ENCODE measurements at places on chromosomes 6 and 20.

DNA sequence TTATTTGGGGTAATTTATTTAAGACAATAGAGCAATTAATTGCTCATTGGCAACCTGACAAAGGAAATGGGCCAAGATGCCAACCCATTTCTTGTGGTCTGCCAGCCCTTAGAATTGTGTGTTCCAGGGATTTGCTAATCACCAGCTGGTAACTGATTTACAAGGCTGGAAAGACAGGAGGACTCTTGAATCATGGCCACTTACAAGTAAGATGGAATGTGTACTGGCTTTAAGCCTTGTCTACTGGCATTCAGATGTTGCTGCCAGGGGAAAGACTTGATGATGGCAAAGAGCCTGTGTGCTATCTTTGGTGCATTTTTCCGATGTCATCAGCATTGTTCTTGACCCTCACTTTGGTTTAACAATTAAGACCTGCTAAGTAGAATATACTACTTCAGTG lies 91.0 kb downstream of the BCKDHB start:
- DNase-seq, result no peak

DNA sequence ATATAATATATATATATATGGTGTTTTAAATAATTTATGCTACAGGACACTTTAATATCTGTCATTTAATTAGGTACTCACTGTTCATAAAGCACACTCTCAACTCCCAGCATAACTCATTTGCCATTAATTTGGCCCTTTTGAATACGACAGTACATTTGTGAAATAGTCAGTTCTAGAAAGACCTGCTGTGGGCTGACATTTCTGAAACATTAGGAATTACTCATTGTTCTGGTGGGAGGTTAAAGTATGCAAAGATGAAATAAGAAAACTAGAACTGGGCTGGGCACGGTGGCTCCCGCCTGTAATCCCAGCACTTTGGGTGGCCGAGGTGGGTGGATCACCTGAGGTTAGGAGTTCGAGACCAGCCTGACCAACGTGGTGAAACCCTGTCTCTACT lies 497.5 kb downstream of the UTRN start:
- DNase-seq, result no peak

DNA sequence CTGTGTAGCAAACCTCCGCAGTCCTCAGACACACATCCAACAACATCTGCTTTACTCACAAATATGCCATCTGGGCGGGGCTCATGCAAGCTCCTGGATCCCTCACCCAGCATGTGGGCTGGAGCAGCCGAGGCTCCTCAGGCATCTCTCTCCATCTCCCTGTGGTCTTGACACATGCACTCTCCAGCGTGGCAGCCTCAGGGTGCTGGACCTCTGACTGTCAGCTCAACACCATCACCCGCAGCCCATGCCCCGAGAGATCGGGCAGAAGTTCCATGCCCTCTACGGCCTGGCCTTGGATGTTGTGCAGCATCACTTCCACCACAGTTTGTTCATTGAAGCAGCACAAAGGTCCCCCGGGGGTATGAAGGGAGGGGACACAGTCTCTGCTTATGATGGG lies 32.6 kb upstream of the CD93 start:
- no peak for DNase-seq

GRCh38 chr6:25192590-25193459 lies 86.3 kb upstream of the CARMIL1 start:
- DNase-seq, result no peak

DNA sequence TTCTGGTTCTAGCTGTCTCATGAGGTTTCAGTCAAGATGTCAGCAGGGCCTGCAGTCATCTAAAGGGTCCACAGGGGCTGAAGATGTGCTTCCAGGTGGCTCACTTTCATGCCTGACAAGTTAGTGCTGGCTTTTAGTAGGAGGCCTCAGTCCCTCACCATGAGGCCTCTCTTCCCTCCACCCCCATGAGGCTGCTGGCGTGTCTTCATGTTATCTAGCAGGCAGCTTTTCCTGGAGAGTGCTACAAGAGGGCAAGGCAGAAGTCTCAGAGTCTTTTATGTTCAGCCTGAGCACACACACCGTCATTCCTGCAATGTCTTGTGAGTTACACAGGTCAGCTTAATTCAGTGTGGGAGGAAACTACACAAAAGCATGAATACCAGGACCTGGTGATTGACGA lies 769.9 kb downstream of the HDGFL1 start:
- no peak for DNase-seq

- no peak for DNase-seq
Measured at GRCh38 chr6:72940265-72940664, 285.0 kb downstream of the KHDC1L start.

DNA sequence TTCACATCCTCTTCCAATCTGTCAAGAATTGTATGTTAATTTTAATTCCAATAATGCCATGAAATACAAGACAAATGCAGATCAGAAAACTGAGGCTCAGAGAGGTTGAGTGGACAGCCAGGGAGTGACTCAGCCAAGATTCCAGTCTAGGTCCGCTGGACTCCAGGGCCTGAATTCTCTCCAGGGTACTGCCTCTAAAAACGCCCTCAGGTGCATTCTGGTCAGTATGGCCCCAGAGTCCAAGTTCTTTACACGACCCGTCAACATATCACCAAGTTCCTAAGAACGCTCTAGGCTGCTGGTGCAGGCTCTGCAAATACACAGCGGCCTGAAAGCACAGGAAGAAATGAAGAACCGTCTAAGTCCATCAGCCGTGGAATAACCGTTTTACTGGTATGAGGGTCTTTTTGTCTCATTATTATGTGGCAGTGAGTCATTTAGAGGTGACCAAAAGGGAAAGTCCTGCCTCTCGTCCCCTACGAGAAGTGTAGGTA lies 709 bp upstream of the ASXL1 start:
- no peak for DNase-seq

- no peak for DNase-seq
Measured at GRCh38 chr6:39137245-39137644, 22.3 kb upstream of the SAYSD1 start.

DNA sequence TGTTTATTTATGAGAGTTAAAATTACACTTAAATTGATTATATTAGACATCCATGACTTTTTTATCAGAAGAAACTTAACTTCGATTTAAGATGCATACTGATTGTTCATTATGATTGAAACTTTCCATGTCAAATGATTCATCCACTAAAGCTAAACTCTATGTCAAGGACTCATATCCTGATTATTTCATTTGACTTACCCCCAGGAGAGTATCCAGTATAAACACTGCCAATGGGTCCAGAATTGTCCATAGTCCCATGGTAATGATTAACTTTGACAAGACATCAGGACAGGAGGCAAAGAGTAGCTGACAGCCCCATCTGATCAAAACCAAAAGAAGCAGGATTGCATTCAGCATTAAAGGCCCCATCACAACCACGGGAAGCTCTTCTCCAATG lies 709.9 kb downstream of the TFAP2A start:
- no peak for DNase-seq

DNA sequence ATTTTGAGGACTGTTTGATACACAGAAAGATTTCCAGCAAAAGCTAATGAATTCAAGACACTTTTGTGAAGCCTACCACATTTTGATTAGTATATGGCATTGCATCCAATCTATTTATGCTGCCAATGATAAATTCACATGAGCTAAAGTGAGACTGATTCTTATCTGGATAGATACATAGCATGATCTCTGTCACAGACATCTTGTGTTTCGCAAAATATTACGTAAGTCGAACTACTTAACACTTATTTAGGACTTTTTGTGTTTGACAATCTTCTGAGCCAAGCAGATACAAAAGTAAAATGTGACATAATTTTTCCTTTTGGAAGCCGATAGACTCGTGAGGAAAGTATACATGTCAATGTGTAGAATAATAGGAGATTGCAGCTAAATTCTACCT lies 251.6 kb downstream of the HACE1 start:
- no peak for DNase-seq

GRCh38 chr6:16139556-16139955 lies 10.7 kb downstream of the MYLIP start:
- no peak for DNase-seq

DNA sequence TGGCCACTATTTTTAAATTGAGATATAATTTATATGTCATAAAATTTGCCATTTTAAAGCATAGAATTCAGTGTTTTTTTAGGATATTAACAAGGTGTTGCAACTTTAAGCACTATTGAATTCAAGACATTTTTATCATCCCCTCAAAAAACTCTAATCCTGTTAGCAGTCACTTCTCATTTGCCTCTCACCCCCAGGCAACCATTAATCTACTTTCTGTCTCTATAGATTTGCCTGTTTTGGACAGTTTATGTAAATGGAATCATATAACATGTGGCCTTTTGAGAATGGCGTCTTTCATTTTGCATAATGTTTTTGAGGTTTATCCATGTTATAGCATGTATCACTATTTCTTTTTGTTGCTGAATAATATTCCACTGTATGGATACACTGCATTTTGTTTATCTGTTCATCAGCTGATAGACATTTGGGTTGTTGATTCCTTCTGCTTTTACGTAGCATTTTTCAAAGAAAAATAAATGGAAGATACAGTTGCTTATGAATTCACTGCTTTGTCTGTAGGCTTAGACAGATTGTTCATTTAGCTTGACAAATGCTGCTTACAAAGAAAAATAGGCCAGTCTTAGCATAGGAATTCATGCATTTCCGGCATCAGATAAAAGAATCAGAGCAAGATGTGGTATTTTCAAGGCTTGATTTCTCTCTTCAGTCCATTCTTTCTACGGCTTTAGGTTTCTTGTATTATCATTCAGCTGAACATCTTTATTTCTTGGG lies 52.9 kb downstream of the STK4 start:
- DNase-seq, result no peak

DNA sequence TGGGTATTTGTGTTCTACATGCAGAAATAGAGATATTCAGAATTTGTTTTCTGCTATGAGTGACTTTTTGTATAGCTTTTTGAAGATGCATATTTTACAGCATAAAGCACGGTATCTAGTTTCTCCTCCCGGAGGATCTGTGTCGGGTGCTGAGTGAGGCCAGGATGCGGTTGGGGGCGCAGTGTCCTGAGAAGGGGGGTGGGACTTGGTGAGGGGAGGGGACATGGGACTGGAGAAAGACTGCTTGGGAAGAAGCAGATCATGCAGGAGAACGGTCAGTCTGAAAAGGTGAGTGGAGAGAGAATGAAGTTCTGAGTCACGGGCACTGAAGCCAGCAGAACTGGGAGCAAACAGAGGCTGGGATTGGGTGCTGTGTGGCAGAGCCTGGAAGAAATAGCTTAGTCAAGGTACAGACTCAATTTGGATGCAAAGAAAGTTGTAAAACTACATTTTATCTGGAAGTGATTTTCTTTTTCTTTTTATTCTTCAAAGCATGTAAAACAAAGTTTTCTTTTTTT lies 44.0 kb downstream of the STX11 start:
- no peak for DNase-seq

- DNase-seq, result no peak
Measured at GRCh38 chr6:119347466-119348095, 2.0 kb downstream of the MAN1A1 start.

GRCh38 chr20:59945175-59945574 lies 5.0 kb downstream of the FAM217B start:
- no peak for DNase-seq

- DNase-seq, result no peak
Measured at GRCh38 chr6:35425284-35425683, 26.9 kb upstream of the FANCE start.

DNA sequence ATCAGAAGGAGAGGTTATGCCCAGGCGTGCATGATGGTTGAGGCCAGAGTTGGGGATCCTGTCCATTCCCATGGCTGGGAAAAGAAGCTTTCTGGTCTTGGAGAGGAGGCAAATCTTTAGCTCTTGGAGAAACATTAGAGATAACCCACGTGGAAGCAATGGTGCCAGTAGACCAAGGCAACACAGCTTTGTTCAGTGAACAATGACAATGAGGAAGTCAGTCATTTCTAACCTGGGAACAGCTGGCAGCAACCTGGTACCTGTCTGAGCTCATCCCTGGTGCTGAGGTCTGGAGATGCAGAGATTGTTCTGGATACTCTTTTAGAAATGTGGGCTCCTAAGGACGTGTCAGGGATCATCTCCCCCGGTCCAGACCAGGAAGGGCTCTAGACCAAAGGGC lies 76.7 kb upstream of the PAX1 start:
- no peak for DNase-seq

DNA sequence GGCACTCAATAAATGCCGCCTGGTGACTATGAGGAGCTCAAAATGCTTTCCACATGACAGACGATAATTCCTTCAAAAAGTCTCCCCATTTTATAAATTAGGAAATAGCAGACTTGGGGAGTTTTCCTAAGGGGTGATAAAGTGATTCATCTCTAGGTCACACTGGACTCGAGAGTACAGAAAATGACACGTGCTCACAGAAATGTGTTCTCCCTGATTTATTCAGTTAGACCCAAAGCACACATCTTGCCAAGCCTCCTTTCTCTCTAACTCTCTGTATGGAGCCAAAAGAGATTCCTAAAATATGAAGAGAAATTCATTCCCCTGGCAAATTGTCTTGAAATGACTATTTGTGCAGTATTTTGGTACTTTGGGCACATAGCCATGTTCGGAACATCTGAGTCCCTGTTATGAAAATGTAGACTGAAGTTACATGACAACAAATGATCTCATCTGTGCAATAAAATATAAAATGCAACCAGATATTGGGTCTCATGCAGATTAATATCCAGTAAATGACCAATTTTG lies 381.1 kb downstream of the TFAP2B start:
- DNase-seq, result no peak

DNA sequence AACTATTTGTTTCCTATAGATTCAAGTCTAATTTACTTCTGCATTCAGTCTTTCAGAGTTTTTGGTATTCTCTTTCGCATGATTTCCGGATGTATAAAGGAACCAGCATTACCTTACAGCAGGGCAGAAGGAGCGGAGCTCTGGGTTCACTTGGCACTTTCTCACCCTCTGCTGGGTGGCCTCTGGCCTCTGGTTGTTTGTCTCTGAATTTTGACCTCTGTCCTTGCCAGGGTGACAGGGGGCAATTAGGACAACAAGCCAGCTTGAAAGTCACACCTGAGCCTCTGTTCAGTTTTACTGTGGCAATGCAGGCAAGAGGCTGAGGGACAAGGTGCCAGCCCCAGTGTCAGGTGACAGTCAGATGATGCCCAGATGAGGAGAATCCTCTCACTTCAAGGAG lies 69.4 kb upstream of the KIF25 start:
- DNase-seq, result no peak

DNA sequence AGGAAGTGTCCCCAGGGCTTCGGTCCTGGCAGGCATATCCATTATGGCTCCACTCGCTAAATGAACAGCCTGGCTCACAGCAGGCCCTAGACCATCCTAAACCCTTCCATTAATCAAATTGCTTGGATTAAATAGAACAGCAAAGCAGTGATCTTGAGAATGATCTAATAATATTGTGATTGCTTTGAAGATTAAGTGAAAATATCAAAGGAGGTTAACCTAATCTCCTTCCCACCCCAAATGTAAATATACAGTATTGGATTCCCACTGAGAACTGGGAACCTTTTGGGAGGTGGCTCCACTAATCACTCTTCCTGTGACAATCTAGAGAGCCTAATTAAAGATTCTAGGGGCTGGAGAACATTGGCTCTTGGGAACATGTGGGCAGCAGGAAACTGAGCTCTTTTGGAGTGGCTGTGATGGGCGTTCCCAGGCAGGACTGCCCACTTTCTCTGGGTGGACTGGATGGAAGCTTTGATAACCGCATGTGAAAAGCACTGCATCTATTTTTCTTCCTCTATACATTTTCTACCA lies 68.3 kb upstream of the FRMD1 start:
- no peak for DNase-seq

GRCh38 chr6:158769771-158770432 lies 49.3 kb downstream of the EZR start:
- DNase-seq, result no peak

- no peak for DNase-seq
Measured at GRCh38 chr6:35014786-35015185, 125.7 kb downstream of the ANKS1A start.
